LHCN-M2 (cell line): ENCODE measurements at places on chromosomes 6 and 20. TPM values are rescaled to one million over a fixed set of nuclear protein-coding genes. Genes with fewer than 3 reads are reported as not detected.

Gene RNF144B
- total RNA-seq, result 0.13 and 0.80 TPM in 2 replicates

GRCh38 chr20:35702824-35703695, 3.9 kb downstream of the ROMO1 start:
- DNase-seq, result no peak

DNA sequence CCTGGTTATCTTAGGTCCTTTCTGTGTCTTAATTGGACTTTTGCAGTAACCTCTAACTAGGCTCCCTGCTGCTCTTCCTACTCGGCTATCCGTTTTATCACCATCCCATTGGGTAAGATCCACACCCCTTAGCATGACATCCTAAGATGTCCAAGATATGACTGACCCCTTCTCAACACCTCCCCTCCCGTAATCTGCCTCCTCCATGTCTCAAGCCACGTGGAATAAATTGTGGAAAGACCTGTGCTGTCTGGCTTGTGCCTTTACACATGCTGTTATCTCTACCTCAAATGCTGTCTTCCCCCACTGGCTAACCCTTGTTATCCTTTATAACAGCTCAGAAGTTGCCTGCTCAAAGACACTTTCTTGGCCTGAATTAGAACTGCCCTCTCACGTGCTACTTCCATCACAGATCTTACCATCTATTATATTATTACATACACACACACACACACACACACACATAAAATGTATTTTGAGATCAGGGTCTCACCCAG, 26.5 kb downstream of the EIF2S2 start:
- DNase-seq, result no peak

DNA sequence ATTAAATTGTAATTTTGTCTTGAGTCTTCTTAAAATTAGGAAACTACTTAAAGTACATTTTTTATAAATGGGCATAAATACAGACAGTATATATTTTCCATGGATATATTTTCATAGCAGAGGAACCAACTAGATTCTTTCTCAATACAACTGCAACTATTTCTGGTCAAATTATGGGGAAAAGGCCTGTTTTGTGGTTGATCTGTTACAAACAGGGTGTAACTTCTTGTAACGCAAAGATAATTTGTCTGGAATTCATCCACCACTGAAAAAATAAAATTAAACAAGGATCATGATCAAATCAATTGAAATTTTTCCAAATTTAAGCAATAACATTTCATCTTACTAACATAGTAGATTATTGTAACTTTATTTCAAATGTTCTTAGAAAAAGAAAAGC, 67.2 kb upstream of the RNF146 start:
- DNase-seq, result no peak

Gene EYS
- 0.26 and 0.98 TPM in 2 replicates for total RNA-seq
